ENCODE measurements at places on chromosomes 7 and 10.

DNA sequence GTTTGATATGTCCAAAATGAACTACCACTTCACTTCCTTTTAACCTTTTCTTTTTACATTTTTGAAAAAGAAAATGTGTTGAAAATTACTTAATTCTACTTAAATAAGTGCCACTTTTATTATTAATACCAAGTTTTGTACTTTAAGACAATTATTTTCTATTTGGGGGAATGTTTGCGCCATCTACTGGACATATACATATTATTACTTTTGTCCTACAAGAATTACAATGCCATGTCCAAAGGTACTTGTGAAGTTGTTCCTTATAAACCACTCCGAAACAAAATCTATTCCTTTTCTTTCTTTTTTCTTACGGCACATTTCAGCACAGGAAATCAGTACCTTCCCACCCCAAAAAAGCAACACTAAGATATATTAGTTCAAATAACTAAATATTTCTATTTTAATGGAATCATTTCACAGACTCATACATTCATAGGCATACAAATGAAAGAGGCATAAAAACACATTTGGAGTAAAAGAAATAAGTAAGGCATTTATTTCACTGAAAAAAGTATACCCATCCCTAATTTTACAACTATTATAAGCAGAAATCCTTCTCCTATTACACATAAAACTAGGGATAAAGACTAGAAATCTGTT is 169.9 kb downstream of the RNF133 start:
- peak; percentile 27 for DNase-seq

DNA sequence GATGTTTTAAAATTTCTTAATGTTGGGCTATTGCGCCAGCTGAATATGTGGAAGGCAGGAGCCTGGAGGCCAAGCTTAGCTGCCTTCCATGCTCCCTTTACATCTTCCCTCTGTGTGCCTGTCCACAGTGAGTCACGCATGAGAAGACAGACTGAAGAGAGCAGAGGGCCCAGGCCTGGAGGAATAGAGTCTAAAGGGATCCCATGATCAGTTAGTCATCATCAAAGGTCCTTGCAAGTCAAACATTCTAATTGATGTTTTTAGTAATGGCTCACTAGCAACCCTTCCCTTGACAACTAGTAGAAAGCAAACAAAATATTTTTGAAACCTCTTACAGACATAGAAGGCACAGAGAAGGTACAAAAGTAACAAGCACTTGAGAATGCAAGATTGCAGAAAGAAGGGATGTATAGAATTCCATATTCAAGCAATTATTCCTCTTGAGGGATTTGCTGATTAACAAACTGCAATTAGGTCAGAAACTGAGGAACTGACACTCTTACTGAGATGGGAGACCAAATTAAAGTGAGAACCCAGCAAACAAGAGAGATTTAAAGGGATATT is 30.7 kb upstream of the APBB1IP start:
- no peak for DNase-seq

DNA sequence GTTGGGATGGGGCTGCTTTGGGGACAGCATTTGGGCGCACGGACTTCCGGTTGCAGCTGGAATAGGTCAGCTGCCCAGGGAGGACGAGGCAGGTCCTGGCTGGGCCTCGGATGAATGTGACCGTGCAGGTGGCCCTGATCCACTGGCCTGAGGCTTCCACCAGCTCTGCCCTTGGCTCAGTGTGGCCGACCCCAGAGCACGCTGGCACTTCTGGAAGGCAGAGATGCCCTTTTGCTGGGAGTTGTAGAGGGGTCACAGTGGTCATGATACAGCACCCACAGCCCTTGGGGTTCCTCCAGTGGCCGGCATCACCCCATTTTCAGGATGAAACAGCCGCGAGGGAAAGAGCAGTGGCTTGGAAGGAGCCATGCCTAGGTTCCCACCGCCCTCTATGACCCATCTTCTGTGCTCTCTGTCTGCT is 19.0 kb downstream of the ADCY1 start:
- no peak for DNase-seq

DNA sequence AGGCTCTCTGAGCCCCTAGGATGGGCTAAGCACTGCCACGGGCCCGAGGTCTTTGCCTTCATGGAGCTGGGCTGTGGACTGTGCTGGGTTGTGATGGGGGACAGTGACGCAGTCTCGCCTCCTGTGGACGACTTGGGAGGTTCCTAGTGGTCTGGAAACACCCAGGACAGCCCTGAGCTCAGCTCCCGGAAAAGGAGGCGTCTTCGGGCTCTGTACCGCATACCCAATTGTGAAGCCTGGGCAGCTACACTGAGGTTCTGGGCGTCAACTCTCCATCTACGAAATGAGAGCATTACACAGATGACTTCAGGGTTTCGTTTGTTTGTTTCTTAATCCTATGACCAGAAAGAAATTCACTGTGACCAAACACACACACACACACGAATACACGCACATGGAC is 79.6 kb upstream of the KAT6B start:
- DNase-seq: no peak

DNA sequence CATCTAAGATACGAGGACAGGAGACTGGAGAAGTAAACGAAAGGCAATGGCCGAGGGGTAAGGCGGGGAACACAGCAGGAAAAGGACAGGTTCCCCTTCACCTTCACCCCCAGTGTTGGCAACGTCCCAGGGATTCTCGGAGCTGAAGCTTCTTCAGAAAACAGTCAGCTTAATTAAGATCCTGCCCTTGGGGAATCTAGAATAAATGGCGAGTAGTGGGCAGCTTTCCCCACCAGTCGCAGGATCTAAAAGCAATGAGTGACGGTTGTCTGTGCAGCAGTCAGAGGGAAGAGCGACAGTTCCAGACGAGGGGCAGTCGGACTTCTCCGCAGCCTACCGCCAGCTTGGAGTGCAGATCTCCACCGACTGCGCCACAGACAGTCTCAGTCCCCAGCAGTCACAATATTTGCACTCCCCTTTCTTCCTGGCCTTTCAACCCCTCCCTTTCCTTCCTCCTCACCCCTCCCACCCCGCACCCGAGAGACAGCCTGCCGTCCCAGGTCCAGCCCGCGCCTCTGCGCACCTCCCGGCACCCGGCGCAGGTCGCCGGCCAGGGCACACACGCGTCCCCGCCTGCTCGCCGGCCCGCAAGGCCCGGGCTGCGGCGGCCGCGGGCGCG is 10.9 kb upstream of the SP8 start:
- no peak for DNase-seq

DNA sequence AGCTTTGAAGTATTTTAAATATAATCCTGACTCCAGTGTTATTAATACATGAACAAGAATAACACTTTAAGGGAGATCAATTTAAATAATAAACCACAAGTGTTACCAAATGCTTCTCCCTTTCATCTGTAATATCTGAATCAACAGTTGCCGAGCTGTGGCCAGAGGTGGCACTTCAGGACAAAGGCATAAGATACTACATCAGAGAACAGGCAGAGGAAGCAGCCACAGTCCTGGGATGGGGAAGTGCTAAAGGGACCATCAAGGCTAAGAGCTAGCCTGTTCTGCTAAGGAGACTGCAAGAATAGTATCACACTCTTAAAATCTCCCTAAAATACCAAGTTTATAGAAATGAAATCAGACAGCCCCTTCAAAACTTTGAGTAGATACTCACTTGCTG is 378.2 kb upstream of the PRKCQ start:
- DNase-seq: peak; percentile 94

DNA sequence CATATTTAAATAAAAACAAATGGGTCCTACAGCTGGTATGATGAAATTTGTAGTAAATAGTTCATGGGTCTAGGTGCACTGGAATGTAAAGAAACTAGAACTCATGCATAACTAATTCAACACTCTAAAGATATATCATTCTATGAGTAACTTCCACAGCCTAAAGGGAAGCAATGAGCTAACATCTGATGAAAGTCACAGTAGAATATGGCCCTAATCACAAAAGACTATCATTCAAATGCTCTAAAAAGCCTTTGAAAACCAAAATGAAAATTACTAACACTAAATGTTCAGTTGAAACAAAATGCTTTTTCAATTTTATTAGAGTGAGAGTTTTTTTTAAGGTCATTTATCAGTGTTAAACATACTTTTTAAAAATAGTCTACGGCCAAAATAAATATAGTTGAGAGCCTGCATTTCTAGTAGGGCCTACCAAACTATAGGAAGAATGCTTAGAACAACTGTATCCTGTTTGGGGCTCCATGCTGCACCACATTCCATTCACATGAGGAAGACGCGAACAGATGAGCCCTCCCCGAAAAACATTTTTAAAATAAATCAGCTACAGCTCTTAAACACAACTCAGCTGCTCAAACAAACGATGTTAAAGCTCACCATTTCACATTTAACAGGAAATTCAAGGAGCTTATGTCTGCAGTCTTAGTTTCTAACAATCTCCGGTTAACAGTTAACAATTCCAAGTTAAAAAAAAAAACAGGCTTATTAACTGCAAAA is 134.5 kb downstream of the NRBF2 start:
- DNase-seq: peak; percentile 41

DNA sequence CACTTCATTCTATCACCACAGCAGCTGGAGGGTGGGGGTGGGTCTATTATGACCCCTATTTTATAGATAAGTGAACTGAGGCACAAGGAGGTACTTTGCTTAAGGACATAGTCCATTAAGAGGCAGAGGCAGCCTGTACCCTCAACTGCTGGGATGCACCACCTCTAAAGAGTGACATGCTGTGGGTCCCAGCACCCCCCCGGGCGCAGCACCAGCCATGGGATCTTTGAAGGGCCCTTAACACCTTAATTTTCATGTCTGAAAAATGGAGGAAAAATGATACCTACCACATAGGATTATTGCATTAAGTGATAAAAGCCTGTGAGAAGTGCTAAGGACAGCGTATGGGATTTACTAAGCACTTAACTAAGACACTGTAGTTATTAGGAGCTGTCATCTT is 15.4 kb downstream of the ADCYAP1R1 start:
- DNase-seq: no peak

- no peak for DNase-seq
These were observed 10.4 kb downstream of the CPA2 start for GRCh38 chr7:130276796-130277762.

GRCh38 chr10:70650718-70651117 is 21.6 kb upstream of the ADAMTS14 start:
- no peak for DNase-seq

GRCh38 chr7:94683066-94683465 is 27.1 kb upstream of the SGCE start:
- no peak for DNase-seq

GRCh38 chr7:94092980-94093379 is 88.8 kb upstream of the BET1 start:
- no peak for DNase-seq

DNA sequence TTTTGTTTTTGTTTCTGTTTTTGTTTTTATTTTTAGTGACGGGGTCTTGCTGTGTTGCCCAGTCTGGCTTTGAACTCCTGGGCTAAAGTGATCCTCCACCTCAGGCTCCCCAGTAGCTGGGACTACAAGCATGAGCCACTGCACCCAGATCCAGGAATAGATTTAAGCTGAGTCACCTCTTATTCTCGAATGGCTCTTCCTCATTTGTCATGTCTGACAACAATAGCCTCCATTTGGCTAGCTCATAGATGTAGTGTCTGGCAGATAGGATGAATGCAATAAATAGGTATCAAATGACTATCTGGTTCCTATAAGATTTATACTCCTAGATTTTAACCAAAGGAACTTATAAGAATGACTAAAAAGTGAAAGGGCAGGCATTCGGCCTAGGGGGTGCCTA is 172.9 kb downstream of the TMEM26 start:
- no peak for DNase-seq

GRCh38 chr7:106848851-106849442 is 16.1 kb upstream of the PIK3CG start:
- no peak for DNase-seq

DNA sequence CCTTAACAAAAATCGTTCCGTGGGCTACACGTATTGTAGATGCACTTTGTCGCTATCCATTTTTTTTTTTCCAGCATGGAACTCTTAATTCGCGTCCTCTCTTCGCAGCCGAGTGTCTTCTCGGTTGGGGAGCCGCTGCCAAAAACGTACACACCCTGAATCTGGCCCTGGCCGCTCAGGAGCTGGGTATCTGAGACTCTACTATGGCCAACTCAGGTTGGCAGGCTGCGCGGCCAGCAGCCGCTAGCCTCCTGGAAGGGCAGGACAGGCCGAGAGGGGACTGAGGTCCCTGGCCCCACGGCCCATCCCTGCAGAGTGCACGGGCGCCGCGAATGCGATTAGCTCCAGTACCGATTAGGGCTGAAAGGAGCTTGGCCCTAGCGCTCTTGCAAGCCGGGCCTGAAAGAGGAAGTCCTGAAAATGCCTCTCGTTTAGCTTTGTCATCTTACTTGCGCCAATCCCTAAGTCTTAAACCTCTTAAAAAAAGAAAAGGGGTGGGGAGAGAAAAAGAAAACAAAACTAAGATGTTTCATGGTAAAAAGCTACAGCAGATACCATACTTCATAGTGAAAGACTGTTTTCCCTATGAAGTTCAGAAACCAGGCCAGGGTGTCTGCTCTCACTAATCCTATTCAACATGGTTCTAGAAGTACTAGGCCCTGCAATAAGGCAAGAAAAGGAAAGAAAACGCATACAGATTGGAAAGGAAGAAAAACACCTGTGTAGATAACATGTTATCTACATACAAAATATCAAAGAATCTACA is 113.2 kb upstream of the RHEB start:
- peak; percentile 94 for DNase-seq

GRCh38 chr10:61987951-61988379 is 86.5 kb downstream of the ARID5B start:
- no peak for DNase-seq

GRCh38 chr7:157830331-157830730 is 493.5 kb downstream of the DNAJB6 start:
- no peak for DNase-seq

DNA sequence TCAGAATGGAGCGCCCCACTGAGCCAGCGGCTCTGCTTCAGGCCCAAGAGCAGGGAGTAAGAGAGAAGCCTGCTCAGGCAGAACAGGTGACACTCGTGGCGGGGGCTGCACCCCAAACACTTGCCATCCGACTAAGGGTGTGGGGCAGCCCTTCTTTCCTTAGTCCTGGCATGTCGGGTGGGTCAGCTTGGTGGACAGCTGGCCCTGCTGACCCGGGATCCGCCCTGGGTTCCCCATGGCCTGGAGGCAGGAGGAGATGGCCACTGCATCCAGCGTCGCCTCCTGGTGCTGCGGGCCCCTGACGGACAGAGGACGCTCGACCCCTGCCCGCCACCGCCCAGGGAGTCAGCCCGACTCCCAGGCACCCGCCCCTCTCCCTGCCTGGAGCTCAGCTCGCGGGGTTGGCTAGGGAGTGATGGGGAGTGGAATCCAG is 1.2 kb upstream of the PAOX start:
- DNase-seq: no peak

- DNase-seq: no peak
These were observed 197.0 kb upstream of the AGK start for GRCh38 chr7:141354251-141354650.

- no peak for DNase-seq
These were observed 2.1 kb upstream of the JMJD1C start for GRCh38 chr10:63467841-63468240.
